ENCODE measurements at places on chromosomes 5 and 9. TPM values are rescaled to one million over a fixed set of nuclear protein-coding genes. Genes with fewer than 3 reads are reported as not detected.

GRCh38 chr9:37443566-37443965, 21.1 kb downstream of the GRHPR start:
- DNase-seq, result no peak
- peaks cover 26% of the 10 kb centered on the region for H3K36me3 ChIP-seq
- no peaks in the 10 kb centered on the region for H3K27me3 ChIP-seq
- H3K27ac ChIP-seq, result no peak overlapping the region
- H3K4me3 ChIP-seq, result no peak overlapping the region

The CCL27 gene
- not detected for total RNA-seq

DNA sequence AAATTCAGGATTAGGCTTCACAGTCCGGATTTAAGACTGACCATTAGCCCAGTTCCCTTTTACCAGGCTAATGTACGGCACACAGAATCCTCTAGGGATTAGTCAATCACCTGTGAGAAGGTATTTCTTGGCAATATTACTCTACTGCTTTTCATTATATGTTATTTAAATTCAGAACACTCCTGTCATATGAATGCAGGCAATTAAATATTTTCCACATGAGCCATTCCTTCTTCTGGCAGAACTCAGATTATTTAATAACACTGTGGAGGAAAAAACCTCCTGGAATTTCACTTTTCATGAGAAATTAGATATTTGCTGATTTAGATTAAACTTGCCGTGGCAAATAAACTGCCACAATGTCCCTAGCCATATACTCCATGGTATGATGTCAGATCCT, 1357.5 kb upstream of the C9orf72 start:
- DNase-seq, result no peak
- H3K36me3 ChIP-seq, result no peaks in the 10 kb centered on the region
- no peak overlapping the region for H3K27ac ChIP-seq
- H3K27me3 ChIP-seq, result no peaks in the 10 kb centered on the region

DNA sequence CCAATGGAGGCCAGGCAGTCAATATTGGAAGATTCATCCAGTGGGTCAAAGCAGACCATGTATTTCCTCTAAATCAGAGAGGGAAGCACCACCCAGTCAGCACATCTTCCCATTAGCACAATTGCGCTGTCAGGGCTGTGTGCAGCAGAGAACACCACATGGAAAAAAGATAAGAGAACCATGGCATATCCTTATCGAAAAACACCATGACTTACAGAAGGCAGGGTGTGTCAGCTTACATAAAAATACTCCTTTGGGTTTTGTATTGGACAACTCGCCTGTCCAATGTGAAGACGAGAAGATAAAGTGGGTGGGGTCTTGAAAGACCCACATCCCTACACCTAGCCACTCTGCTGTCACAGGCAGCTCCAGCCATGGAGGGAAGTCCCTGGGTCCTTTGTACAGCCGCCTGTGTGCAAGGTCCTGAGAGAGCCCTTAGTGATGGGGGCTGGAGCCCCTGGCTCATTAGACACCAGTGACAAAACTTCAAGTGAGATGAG, 71.9 kb upstream of the SPATA31E1 start:
- DNase-seq, result no peak
- H3K4me1 ChIP-seq, result no peaks in the 10 kb centered on the region
- no peak overlapping the region for H3K4me3 ChIP-seq
- no peaks in the 10 kb centered on the region for H3K36me3 ChIP-seq
- H3K27me3 ChIP-seq, result no peaks in the 10 kb centered on the region

The MZB1 gene
- not detected for total RNA-seq

DNA sequence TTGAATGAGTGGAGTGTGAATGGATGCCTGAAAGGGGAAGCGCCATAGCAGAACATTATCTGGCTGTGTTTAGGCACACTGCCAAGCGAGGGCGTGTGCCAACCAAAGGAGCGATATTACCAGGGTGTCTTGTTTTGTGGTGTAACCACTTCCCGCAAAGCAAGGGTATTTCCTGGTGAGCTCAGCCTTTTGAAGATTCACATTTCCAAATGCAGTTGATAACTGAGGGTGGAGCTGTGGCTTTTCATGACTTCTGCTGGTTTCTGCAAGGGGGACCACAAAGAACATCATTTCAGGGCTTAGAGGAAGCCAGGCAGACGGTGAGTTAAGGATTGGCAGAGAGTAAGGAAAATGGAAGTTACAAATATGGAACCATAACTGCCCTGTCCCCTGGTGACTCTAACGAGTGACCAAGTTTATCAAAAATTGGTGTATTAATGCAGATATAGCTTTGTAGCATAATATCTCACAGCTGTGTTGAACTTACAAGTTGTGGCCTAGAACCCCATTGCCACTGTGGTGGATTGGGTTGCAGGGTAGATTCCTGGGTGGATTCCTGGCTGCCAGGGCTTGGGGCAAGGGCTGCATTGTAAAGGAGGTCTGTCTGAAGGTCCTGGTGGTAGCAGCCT, 71.4 kb downstream of the RALGPS1 start:
- H3K27me3 ChIP-seq, result no peaks in the 10 kb centered on the region
- no peaks in the 10 kb centered on the region for H3K36me3 ChIP-seq
- H3K4me1 ChIP-seq, result no peaks in the 10 kb centered on the region
- no peak overlapping the region for H3K27ac ChIP-seq
- no peak overlapping the region for H3K4me3 ChIP-seq
